ENCODE measurements at places on chromosomes 7 and 10.

DNA sequence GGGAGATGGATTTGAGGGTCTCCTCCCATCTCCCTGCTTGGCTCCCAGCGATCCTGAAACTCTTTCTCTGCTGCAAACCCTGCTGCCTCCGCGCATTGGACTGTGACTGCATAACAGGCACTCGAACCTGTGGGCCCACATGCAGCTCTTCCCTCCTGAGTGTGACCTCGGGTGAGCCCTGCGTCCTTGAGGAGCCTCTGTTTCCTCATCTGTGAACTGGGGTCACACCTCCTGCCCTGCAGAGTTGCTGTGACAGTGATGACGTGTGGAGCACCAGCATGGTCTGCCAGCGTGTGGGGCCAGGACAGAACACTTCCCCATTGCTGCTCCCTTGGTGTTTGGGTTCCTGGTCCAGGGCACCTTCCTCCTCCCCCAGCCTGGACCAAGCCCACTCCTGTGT is 46.9 kb upstream of the PSMG3 start:
- no peak for DNase-seq

DNA sequence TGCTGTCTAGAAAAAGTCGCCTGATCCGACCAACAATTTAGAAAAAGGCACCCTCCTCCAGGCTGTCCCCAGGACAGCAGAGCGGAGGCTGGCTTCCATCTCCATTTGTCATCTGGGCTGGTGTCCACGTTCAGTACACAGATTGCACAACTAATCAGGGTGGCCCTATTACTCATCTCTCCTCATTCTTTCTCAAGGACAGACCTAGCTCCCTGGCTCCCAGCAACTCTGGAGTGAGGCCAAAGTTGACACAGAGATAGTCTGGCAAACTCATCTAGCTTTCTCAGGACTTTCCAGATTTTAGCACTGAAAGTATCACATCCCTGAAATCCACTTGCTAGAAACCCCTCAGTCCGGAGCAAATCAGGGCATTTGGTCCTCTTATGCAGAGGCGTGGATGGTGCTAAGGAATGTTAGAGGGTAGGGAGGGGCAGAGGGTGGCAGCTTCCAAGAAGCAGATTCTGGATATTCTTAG is 75.1 kb downstream of the DNAH11 start:
- peak; percentile 9 for DNase-seq

DNA sequence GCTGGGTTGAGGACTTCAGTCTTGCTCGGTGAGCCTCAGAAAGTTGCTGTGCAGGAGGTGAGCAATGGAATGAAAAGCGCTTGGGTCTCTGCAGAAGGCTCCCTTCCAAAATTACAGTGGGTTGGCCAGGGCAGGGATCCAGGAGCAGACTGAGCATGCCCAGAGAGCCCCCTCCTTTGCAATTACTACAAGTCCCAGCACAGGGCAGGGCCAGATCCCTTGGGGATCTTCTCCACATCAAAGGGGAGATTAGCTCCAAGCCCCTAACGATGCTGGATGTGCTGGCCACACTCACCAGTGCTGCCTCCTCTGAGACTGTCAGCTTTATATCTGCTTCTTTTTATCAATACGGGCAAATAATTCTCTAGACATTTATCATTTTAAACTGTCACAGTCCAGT is 337.5 kb downstream of the RPS24 start:
- no peak for DNase-seq

GRCh38 chr7:102469972-102470825 is 5.4 kb downstream of the LRWD1 start:
- DNase-seq: no peak

GRCh38 chr10:77925410-77925794 is 1.2 kb downstream of the DLG5 start:
- DNase-seq: no peak
